ENCODE measurements at places on chromosomes 2 and 18.

DNA sequence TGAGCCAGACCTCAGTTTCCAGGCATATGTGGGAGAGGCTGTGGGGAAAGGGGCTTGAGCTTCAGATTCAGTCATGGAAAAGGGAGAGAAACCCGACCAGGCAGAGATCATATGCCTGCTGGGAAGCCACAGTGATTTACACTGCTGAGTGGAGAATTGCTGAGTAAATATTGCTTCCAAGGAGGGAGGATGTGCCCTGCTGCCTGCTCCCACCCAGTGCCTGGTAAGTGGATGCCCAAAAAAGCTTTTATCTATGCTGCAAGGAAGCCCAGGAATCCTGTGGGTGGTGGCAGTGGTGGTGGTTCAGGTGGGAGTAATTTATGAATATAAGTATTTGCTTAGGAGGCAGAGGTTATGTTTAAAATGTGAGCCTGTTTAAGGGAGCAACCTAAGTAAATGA lies 39.5 kb downstream of the INO80C start:
- no peak for DNase-seq

- no peak for DNase-seq
These were observed 40.6 kb downstream of the KIAA2012 start for GRCh38 chr2:202113571-202114142.

DNA sequence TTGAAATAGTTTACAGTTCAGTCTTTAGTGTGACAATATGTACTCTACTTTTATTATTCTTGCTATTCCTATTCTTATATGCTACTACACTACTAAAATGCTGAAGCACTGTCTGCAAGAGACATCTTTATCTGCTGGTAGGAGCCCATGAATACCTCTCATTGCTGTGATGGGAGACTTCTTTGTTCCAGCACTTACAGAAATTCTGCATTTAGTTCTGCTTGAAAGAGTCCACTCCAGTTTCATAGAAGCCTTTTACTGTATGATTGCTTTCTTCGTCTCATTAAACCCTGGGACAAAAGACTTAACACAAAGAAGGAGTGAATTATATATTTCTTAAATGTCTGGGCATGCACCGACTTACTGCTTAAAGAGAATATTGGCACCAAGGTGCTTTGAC lies 272.7 kb downstream of the CD226 start:
- no peak for DNase-seq

GRCh38 chr2:46075848-46076247 lies 221.4 kb upstream of the EPAS1 start:
- DNase-seq = no peak

- no peak for DNase-seq
These were observed 126.1 kb upstream of the CTAGE1 start for GRCh38 chr18:22543769-22544168.

DNA sequence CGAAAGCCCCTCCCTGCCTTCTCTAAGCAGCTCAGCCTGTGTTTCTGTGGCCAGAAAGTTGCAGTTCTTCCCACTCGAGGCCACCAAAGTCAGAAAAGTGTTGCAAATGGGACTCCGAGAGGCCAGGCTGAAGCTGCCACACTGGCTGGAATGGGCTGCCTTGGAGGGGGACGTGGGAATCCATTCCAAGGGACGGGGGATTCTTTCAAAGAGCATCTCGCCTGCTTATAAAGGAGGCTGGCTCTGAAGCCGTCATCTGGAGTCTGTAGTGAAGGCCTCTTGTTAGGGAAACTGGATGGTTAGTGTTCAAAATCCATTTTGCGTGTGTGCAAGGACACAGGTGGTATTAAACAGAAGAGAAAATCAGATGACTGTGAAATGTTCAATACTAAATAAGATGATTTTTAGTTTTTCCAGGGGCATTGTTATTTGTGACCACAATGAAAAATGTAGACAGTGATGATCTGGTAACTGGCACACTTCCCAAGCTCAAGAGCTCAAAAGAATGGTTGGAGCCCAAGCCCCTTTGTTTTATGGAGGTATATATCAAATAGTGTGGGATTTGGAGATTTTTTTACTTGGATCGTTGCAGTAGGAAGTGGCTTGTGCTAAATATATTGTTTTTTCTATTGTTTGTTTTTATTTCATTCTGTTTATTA lies 782 bp downstream of the FAM228B start:
- peak; percentile 4 for DNase-seq

GRCh38 chr2:241041589-241042158 lies 43.3 kb downstream of the SNED1 start:
- peak; percentile 20 for DNase-seq

DNA sequence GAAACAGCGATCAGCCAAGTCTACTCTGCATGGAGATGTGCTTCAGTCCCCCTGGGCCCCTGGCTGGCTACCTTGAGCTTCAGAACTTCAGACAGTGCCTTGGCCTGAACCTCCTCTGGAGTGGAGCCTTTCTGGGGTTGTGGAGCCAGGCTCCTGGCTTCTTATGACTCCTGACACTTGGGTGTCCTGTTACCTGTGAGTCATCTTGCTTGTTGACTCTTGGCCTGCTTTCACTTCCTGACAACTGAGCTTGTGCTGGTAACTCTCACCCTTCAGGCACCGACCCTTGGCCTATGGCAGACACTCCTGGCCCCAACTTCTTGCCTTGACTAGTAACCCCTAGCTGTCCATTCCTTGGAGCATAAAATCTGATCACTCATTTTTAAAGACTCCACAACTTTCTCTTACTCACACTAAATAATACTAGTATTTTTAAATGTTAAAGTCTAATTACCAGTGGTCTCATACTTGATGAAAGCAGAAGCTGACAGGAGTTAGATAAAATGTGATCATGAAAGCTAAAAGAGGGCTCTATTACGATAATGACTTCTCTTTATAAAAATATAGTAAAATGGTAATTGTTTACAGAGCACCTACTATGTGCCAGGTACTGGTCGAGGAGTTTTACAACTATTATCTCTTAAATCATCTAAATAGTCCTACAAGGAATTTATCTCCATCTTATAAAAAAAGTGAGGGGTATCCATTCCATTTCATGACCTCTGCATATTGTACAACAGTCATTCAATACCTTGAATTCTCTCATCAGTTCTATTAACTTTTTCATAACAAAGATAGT lies 46.3 kb upstream of the VIT start:
- no peak for DNase-seq

- DNase-seq = no peak
These were observed 70.9 kb upstream of the SPTBN1 start for GRCh38 chr2:54385271-54385670.

DNA sequence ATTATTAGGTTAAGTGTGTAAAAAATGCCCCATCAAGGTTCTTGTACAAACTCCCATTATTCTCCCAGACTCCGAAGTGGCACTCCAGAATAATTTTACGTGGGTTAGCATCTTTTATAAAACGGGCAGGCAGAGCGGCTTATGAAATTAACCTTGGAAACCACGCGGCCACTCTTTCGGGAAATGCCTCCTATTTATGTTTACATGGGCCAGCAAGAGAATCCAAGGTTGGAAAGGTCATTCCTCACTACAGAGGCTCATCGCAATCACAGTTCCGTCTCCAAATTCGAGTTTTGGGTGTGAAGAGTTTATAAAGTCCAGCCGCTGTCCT lies 1.2 kb upstream of the IMPA2 start:
- DNase-seq = no peak

DNA sequence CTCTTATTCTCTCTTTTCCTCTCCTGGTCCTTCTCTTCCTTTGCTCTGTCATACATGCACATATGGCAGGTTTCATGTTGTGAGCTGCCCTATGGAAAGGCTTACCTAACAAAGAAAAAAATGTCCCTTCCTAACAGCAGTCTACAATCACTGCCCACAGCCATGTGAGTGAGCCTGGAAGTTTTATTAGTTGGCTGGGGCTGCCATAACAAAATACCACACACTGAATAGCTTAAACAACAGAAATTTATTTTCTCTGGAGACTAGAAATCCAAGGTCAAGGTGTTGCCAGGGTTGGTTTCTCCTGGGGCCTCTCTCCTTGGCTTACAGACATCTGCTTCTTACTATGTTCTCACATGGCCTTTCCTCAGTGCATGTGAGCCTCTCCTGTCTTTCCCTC lies 142.1 kb downstream of the TRIB2 start:
- DNase-seq = no peak

GRCh38 chr2:100568989-100569388 lies 6.2 kb downstream of the PDCL3 start:
- DNase-seq = no peak

DNA sequence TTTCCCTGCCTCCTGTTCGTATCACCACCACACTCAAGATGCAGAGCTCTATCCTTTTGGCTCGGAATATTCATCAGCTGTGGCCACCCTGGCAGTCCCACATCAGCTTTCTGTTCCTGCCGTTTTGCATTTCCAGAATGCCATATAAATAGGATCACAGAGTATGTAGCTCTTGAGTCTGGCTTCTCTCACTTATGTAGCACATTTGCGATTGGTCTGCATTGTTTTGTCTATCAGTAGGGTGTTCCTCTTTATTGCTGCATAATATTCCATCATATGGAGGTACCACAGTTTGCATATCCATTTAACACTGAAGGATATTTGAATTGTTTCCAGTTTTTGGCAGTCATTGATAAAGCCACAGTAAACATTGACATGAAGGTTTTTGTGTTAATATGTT lies 104.6 kb downstream of the SH3RF3 start:
- no peak for DNase-seq

GRCh38 chr2:38099099-38100028 lies 23.4 kb upstream of the CYP1B1 start:
- no peak for DNase-seq

DNA sequence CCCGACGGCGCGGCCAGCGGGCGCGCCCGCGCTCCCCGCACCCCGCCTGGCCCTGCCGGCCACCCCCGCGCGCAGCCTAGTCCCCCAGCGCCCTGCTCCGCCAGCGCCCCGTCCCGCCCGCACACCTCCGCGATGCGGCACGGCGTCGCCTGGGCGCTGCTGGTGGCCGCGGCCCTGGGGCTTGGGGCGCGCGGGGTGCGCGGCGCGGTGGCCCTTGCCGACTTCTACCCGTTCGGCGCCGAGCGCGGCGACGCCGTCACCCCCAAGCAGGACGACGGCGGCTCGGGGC lies 232 bp downstream of the SNED1 start:
- no peak for DNase-seq

GRCh38 chr18:76130845-76131244 lies 364.2 kb downstream of the ZNF516 start:
- no peak for DNase-seq

DNA sequence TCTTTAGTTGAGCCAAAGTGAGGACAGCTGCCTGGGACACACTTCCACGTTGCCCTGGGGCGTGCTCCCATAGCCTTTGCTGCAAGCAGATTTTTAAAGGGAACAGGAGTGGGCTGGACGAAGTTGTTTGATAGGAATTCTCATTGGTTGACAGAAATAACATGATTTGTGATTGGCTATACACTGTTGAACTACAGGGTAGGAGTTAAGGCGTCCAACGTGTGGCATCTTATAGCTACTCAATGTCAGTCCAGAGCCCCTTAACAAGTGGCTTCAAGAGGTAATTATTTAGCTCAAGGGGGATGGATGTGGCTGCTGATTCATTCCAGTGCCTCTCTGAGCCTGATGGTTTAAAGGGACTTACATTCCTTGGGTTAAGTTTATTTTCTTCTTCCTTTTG lies 65.5 kb downstream of the ACAA2 start:
- DNase-seq = no peak

DNA sequence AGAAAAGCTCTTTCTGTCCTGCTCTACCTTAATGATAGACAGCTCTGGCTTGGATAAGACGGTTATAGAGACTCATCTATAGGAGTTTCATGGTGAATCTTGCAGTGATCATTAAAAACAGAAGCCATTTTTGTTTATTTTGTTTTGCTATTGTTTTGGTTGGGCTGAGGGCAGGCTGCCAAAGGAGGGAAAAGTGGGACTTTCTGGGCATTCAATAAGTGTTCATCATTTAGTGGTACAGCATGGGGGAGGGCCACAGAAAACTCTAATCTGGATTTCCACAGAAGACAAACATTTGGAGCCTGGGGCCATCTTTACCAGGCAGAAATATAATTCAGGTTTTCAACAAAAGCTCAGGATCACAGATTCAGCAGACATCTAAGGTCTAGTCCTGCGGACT lies 62.4 kb upstream of the EFEMP1 start:
- DNase-seq = no peak

GRCh38 chr2:234457421-234457820 lies 39.5 kb downstream of the ARL4C start:
- DNase-seq = no peak

DNA sequence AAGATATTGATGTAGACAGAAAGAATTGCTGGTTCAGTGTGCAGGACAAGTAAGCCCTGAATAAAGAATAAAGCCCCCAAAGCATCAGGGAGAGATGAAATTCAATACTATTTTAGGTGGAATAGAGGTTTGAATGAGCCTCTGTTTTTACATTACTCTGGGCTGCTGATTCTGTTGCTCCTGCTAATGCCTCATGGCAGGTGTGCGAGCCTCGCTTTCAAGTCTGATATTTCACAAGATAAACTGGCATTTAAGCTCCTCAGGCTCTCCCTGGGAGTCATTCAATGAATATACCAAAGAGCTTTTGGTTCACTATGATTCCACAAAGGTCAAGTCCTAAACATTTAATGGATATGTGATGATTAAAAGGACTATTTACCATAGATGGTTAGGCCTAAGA lies 601.0 kb upstream of the SLC39A10 start:
- DNase-seq = no peak

GRCh38 chr2:28488083-28488830 lies 7.6 kb upstream of the PLB1 start:
- no peak for DNase-seq

GRCh38 chr18:77495079-77495478 lies 245.4 kb downstream of the GALR1 start:
- DNase-seq = no peak

- no peak for DNase-seq
These were observed 22.8 kb upstream of the RUFY4 start for GRCh38 chr2:218046238-218046637.

GRCh38 chr2:217919781-217920351 lies 82.9 kb downstream of the TNS1 start:
- DNase-seq = no peak

GRCh38 chr2:120219291-120219690 lies 3.9 kb downstream of the TMEM185B start:
- DNase-seq = no peak

GRCh38 chr2:23698116-23698693 lies 228.7 kb downstream of the ATAD2B start:
- no peak for DNase-seq

- DNase-seq = no peak
These were observed 59.0 kb downstream of the RASGRP3 start for GRCh38 chr2:33535421-33535820.

DNA sequence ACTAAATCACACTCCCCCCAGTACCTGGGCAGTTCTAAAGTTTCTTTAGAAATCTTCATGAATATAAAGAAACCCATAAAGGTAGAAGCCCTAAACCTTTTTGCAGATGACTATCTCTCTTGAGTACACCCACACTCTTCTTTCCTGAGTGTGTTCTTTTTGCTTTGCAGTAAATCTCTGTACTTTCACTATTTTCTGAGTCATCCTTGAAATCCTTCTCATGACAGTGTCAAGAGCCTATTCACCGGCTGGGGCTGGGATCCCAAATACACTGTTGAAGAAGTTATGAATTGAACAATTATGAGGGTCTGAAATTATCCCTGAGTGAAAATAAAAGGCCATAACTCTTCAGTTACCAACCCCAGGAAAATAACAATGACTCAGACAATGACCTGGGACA lies 133.9 kb upstream of the CCDC195 start:
- no peak for DNase-seq

Measured in central memory CD4-positive, alpha-beta T cell (primary cell).